ENCODE measurements at places on chromosomes 7 and 10. TPM values are rescaled to one million over a fixed set of nuclear protein-coding genes. Genes with fewer than 3 reads are reported as not detected.
A peak's percentile ranks its signal among the peaks of the same experiment; 100 is the strongest.

DNA sequence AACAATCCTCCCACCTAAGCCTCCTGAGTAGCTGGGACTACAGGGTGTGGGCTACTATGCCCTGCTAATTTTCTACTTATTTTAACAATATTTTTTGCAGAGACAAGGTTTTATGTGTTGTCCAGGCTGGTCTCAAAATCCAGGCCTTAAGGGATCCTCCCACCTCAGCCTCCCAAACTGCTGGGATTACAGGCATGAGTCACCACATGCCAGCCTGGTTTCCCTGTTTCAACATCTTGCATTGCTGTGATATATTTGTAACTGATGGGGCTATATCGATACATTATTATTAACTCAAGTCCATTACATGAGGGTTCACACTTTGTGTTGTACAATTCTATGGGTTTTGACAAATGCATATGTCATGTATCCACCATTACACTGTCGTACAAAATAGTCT lies 41.9 kb upstream of the OGDHL start:
- no peak for DNase-seq

GRCh38 chr7:95672434-95672833 lies 76.1 kb upstream of the PDK4 start:
- no peak for DNase-seq

GRCh38 chr7:47337531-47337930 lies 244.4 kb downstream of the TNS3 start:
- no peak for DNase-seq

TUBAL3 gene
- not detected for total RNA-seq

- peak; percentile 37 for DNase-seq
These were observed 86.6 kb upstream of the C7orf33 start for GRCh38 chr7:148503900-148504487.

DNA sequence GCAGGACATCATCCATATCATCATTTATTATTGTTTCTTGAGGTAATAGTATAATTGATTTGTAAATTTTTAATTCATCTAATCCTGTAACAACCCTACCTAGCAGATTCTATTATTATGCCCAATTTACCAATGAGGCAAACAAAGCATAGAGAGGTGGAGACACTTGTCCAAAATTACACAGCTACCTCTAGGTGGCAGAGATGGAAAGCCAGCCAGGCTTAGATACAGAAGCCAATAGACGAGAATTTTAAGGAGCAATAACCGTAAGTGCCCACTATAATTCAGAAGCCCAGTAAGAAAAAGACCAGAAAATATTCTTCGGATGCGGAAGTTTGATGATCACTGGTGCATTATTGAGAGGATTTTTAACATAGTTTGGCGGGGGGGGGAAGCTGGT lies 54.0 kb downstream of the ANK3 start:
- DNase-seq, result no peak

- no peak for DNase-seq
These were observed 85.9 kb downstream of the ADAM12 start for GRCh38 chr10:126302476-126302756.

- no peak for DNase-seq
These were observed 131.5 kb downstream of the C10orf105 start for GRCh38 chr10:71587941-71588573.

DNA sequence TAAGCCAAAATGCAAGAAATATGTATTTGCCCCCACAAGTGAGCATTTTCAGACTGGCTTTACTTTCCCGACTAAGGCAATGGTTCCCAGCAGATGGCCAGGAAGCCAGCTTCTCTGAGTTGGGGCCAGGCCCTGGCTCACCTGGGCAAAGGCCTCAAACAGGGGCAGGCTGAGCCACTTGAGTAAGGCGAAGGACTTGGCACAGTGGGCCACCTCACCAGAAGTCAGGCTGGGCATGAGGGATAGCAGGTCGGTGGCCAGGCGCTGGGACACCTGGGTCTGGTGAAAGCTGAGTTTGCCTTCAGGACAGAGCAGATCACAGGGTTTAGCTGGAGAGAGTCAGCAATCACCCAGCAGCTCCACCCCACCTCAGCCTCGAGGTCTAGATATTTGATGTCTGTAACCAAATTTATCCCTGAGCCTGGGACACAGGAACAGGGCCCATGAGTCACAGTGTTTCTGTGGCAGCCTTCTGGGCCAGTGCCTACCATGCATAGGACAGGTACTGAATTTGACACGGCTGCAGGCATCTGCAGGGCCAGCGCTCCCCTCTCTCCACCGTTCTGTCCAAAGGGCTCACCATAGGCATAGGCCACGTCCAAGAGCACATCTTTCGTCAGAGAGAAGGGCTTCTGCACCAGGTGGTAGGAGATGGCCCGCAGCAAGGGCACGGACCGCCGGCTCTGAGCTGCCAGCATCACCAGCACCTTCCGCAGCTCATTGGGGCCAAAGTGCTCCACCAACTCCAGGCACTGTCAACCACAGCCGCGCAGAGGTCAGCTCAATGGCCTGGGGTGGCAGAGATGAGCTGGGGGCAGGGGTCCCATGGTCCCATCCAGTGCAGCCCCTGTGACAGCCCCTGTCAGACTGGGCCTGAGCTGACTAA lies 7.3 kb downstream of the TBRG4 start:
- DNase-seq, result no peak

- DNase-seq, result no peak
These were observed 19.6 kb downstream of the TMEM176A start for GRCh38 chr7:150820148-150820547.

- no peak for DNase-seq
These were observed 208.1 kb downstream of the HDAC9 start for GRCh38 chr7:18703685-18704084.

EBLN1 gene
- not detected for total RNA-seq

DNA sequence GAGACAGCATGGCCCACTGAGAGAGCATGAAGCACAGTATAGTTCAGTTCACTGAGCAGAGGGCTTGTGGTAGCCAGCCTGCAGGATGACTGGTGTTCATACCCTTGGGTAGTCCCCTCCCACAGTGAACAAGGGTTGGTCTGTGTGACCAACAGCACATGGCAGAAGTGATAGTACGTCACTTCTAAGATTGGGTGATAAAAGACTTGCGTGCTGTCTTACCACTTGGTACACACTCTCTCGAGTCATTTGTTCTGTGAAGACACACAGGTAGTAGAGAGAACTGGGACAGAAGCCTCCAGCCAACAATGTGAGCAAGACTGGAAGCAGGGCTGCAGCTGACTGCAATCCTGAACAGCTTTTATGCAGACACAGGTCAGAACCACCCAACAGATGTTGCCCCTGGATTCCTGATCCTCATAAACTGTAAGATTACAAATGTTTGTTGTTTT lies 14.6 kb downstream of the EPC1 start:
- peak; percentile 25 for DNase-seq

PKD2L1 gene
- not detected for total RNA-seq

DNA sequence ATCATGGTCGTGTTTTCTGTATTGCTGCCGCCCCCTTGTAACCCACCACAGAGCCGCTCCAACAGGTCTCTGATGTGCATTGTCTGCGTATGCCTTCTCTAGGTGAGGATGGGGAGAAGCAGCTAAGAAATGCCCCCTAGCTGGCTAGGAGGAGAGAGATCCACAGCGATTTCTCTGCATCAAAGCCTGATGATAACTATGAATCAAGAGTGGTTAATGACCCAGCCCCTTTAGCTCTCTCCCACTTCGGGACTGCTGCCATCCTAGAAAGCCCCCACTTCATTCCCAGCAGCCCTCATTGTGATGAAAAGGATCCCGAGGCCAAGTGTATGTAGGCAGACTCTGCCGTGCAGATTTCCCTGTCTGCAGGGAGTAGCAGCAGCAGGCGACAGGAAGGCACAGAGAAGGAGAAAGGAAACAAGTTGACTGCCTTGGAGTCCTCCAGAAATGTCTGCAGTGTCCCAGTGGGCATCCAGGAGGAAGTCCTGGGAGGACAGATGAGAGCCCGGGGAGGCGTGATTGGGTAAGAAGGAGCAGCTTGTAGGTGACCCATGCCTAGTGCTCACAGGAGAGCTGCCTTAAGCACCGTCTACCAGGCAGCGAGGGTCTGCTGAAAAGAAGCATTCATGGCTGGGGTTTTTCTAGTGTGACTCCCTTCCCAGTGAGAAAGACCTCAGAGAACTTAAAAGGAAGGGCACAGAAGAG lies 2.9 kb downstream of the PLXNA4 start:
- no peak for DNase-seq

DNA sequence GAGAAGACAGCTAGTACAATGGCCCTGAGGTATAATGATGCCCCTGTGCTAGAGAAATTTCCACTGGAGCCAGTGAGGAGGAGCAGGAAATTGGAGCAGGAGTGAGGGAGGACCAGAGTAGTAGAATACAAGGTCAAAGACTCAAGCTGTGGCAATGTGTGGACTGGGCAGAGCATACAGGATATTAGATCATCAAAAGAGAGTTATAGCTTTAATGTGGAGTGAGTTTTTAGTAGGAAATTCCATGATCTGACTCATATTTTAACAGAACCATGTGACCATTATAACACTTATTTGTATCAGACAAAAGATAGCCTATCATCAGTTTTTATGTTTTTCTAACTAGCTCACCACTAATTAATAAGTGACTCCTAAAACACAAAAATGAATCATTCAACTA lies 154.1 kb downstream of the DGKB start:
- peak; percentile 77 for DNase-seq

ELOVL3 gene
- total RNA-seq, result 0.28 TPM

GRCh38 chr7:55022002-55022985 lies 3.5 kb downstream of the EGFR start:
- no peak for DNase-seq

- DNase-seq, result no peak
These were observed 92.9 kb downstream of the AHR start for GRCh38 chr7:17391366-17391765.

Measured in IMR-90 (cell line).